ENCODE measurements at places on chromosomes 7 and 10.

GRCh38 chr10:497898-498451, 191.5 kb downstream of the DIP2C start:
- DNase-seq, result no peak

- peak; percentile 51 for DNase-seq
Observed at GRCh38 chr7:30348083-30348560, 63.7 kb downstream of the ZNRF2 start.

- DNase-seq, result no peak
Observed at GRCh38 chr10:106959521-106959920, 205.0 kb downstream of the SORCS1 start.

DNA sequence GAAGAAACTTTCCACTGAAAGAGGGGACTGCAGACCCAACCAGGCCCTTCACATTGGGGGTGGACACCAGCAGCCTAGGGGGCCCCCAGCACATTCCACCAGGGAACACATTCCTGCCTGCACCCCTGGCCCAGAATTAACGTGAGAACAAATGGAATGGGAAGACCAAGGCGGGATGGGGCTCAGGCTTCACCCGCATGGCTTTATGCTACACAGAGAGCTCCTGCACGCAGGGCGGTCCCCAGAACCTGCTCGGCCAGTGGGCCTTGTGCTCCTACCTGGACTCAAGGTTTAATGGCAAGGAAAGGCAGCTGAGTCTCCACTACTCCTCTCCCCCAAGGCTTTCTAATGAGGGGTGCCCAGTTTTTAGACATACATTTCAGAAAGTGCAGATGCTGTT, 146.3 kb upstream of the GPR26 start:
- no peak for DNase-seq

DNA sequence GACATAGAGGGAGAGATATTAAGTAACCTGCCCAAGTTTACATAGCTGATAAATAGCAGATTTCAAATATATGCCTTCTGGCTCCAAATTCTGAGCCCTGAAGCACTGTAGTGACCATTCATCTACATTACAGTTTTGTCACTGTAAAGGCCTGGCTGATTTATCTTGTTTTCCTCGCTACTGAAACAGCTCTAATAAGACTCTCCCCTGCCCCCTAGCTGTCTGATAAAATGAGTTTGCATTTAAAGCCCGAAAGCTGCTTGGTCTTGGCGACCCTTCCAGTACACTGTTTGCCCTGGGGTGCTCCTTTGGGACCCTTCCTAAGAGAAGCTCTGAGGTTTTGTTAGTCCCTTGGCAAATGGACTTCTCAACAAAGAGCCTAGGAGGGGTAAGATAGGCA, 59.7 kb upstream of the RAB11FIP2 start:
- DNase-seq, result no peak

DNA sequence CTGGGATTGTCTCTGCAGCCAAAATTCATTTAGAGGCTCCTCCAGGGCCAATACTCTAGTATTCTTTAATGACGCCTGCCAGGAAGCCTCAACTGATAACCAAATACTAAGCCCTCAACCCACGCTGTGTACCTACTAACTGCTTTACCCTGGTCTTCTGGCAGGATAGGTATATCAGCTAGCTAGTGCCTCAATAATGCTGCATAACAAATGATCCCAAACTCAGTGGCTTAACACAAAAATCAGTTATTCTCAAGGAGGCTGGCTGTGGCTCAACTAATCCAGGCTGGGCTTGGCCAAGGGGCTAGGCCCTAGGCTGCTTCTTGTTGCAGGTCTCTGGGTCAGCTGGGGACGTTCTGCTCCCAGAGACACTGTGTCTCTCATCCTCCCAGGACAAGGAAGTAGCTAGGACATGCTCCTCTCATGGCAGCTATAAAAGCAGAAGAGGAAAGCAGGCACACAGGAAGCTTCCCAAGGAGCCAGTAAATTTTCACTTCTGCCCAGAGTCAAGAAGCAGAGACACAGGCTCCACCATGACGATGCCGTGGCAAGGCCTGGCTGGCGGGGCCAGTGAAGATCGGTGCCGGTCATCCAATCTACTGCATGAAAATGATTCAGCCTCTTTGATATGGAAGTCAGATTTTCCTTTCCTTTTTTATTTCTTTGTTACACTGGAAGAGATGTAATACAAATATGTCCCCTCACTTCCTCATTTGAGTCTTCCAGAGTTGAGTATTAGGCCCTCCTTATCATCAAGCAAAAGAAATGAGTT, 28.6 kb upstream of the COL13A1 start:
- DNase-seq, result no peak

- no peak for DNase-seq
Observed at GRCh38 chr7:157306846-157307838, 29.7 kb upstream of the DNAJB6 start.

GRCh38 chr7:121286742-121287734, 41.8 kb upstream of the WNT16 start:
- no peak for DNase-seq

- no peak for DNase-seq
Observed at GRCh38 chr7:5452937-5453540, 29.4 kb upstream of the TNRC18 start.

- no peak for DNase-seq
Observed at GRCh38 chr10:131816941-131817700, 83.7 kb upstream of the PPP2R2D start.

DNA sequence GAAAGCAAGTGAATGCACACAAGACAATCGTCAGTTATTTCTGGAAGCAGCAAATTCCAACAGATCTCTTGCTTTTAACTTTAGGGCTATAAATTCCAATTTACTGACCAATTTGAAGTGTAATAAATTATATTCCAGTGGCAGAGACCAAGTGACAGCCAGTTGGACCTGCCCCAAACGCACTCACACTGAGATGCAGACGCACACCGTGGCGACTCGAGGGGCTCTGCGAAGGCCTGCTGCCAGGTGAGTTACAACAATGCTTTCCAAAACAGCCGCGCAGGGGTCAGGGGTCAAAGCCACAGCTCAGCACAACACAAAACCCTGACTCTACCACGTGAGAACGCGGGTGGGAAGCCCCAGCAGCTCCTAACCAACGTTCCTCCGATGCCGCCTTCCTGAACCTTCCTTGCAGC, 97.4 kb downstream of the ZRANB1 start:
- no peak for DNase-seq
